T-helper 1 cell treated with Interleukin-12 subunit alpha and Interleukin-12 subunit beta and Interleukin-4 antibody, amounts not matched to agents 30 ng/mL and 1 ng/mL, for 36 hours (primary cell): ENCODE measurements at places on chromosomes 3 and 15. TPM values are rescaled to one million over a fixed set of nuclear protein-coding genes. Genes with fewer than 3 reads are reported as not detected.

Gene CFAP44
- 6.4 and 6.8 TPM in 2 replicates for total RNA-seq

Gene PLA2G4D
- not detected in 2 replicates for total RNA-seq

Gene SLC51B
- total RNA-seq: not detected in 2 replicates

Gene TMCO5A
- not detected in 2 replicates for total RNA-seq

Gene LRRN1
- total RNA-seq: 0.05 TPM in 1 of 2 replicates, not detected in the other

Gene ARPIN
- total RNA-seq: not detected in 2 replicates

Gene GRM2
- total RNA-seq: 1.6 and 2.1 TPM in 2 replicates

Gene KLF13
- 241 and 248 TPM in 2 replicates for total RNA-seq

Gene LINGO1
- not detected in 2 replicates for total RNA-seq

Gene C3orf52
- 10.1 and 11.0 TPM in 2 replicates for total RNA-seq

Gene GOLGA8G
- not detected in 2 replicates for total RNA-seq

Gene CYP19A1
- 0.07 TPM in 1 of 2 replicates, not detected in the other for total RNA-seq

Gene AVEN
- 13.3 and 13.9 TPM in 2 replicates for total RNA-seq

Gene CKMT1B
- 0.20 and 0.32 TPM in 2 replicates for total RNA-seq

Gene NR2F2
- total RNA-seq: not detected in 2 replicates

Gene LIPC
- total RNA-seq: 3.6 and 4.4 TPM in 2 replicates

Gene TICRR
- total RNA-seq: 14.1 and 15.4 TPM in 2 replicates

Gene PLSCR2
- total RNA-seq: 0.71 and 1.1 TPM in 2 replicates

Gene CCDC32
- total RNA-seq: 34.9 and 37.1 TPM in 2 replicates
